ENCODE measurements at places on chromosomes 11 and 22. TPM values are rescaled to one million over a fixed set of nuclear protein-coding genes. Genes with fewer than 3 reads are reported as not detected.

The ANKRD13D gene
- 52.0 TPM for total RNA-seq

The TOP3B gene
- total RNA-seq: 39.1 TPM

The NCF4 gene
- 13.8 TPM for total RNA-seq

The MRGPRX4 gene
- total RNA-seq: not detected

The GAS2L1 gene
- total RNA-seq: 8.9 TPM

The RAB36 gene
- 12.9 TPM for total RNA-seq
